ENCODE measurements at places on chromosomes 12 and 14.

- DNase-seq: peak; percentile 90
These were observed 86.5 kb downstream of the LRIG3 start for GRCh38 chr12:58833853-58834252.

DNA sequence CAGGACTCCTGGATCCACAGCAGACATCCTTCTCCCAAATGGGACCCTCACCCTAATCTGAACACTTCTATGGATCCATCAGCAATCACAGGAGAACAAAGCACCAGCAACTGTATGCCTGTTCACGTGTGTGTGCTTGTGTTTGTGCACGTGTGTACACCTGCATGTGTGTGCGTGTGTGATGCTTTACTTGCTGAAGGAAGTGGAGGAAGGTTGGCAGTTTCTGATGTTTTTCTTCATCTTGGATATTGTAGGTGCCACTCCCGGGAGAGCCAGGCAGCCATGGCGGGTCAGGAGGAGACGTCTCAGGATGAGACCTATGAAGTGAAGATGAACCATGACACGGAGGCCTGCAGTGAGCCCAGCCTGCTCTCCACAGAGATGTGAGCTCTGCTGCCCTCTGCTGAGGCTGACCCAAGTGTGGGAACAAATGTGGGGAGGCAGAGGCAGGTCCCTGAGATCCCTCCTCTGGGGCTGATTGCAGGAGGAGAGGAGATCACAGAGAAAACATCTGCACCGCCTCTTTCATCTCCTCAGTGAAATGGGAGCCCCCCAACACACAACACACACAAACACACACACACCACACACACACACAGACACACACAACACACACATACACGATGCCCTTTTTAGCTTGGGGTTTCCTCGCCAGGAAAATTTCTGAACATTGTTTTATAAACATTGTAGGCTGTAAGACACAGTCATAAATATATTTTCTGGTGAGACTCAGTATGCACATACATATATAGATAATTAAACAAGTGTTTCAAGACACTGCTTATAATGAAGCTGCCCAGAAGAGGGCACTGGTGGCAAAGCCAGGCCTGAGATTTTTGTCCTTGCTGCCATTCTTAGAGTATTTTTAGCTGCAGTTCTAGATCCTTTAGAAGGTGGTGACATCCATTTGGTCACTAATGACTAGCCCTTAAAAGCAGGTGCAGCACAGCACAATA lies 112.2 kb upstream of the FKBP4 start:
- peak; percentile 21 for DNase-seq

GRCh38 chr12:89390802-89391673 lies 38.7 kb upstream of the DUSP6 start:
- DNase-seq: no peak

- no peak for DNase-seq
These were observed 157.7 kb upstream of the AVPR1A start for GRCh38 chr12:63308671-63309070.

GRCh38 chr12:113769305-113769704 lies 196.8 kb downstream of the RBM19 start:
- DNase-seq: no peak

DNA sequence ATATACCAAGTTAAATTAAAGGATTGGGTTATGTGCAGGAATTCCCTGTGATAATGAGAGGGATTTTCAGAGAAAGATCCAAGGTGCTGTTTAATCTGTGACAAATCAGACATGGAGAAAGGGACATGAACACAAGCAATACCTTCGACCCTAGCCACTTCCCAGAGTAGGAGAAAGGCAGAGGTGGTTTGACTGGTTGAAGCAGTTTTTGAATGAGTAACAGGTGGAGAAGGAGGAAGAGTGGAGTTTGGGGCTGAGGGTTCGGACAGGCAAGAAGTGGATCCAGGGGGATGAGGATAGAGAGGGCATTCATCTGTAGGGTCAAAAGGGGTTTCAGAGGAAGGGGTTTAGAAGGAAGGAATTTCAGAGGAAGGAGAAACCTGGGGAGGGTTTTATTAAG lies 27.4 kb upstream of the A2M start:
- no peak for DNase-seq

DNA sequence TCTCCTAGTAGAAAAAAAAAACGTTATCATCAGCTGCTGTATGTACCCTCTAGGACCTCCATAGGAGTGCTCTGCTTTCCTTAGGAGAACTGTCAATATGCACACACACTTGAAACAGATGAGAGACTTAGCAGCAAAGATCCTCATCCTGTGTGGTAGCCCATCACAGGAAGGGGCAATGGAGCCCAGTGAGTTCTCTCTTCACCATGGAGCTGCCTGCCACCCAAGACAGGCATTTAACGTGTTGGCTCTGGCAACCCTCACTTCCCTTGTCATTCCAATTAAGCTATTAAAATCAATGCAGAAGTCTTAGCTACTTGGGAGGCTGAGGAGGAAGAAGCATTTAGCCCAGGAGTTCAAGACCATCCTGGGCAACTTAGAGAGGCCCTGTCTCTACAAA lies 64.8 kb upstream of the PLEKHA5 start:
- DNase-seq: no peak

GRCh38 chr12:9943240-9943639 lies 11.1 kb upstream of the CLEC2A start:
- peak; percentile 27 for DNase-seq

Measured in NCI-H510A treated with DMSO at 0.1 percent for 48 hours (cell line).